RKO (cell line): ENCODE measurements at places on chromosomes 4 and X.
A peak's percentile ranks its signal among the peaks of the same experiment; 100 is the strongest.

DNA sequence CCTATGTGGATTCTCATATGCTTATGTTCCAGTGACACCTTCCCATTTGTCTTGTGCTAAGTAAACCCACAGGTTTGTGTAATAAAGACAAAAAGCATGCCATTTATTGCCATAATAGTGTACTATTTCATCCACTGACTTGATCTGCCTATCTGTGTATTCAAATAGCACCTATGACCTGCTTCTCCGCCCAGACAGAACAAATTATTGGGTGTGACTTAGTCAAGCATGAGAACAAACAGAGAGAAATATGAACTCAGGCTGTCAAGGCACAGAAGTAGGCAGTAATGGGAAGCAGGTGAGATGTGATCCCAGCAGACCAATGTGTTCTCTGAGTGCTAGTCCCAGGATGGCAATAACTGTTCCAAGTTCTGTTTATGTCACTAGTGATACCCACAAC lies 25.4 kb downstream of the ELOVL6 start:
- DNase-seq: no peak

DNA sequence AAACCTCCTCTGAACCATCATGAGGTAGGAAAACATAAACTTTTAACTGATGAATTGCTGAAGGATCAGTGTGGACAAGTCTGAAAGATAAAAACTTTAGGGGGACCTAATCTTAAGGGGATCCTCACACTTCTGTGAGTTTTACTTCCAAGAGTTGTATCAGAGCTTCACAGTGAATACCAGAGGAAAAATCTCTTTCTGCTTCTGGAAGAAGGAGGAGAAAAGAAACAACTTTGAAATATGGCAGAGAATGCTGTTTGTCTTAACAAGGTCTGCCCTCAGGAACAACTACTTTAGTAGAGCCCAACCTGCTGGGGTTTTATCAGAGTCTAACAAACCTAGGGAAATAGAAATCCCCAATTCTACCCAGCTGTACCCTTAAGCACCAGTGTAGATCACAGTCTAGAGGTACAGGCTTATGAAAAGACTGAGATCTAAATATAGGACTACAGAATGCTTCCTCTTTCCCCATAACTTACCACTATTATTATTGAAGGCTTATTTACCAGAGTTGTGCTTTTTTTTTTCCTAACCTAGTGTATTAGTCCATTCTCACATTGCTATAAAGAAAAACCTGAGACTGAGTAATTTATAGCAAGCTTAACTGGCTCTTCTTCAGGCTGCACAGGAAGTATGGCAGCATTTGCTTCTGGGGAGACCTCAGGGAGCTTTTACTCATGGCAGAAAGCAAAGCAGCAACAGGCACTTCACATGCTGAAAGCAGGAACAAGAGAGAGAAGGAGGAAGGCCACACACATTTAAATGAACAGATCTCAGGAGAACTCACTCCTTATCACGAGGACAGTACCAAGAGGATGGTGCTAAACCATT lies 167.9 kb downstream of the CAMK2D start:
- no peak for DNase-seq

DNA sequence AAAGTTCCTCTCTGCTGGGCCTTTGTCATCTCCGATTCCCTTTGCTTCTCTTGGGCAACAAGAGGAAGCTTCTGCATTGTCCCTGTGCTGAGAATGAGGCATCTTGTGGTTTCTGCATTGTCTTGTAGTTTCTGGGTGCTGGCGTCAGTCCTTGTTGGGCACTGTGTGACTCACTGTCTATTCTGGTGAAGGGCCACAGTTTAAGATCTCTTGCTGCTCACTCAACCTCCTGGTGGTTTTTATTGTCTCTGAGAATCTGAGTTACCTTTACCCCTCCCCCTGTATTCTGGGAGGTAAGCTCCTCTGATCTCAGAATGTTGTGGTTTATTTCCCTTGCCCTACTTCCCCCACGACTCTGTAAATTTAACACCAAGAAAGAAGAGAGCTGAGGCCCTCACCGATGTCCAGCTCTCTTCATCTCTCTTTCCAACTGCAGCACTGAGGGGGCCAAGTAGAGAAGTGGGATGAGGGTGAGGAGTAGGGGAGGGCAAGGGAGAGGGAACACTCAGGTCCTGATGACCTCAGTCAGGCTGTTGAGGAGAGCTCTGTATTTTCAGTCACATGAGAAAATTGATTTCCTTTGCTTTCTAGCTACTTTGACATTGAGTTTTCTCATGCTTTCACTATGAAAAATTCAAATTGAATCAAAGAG lies 441.6 kb upstream of the PITX2 start:
- DNase-seq: peak; percentile 15

- DNase-seq: peak; percentile 32
Measured at GRCh38 chrX:147565237-147565636, 346.5 kb upstream of the FMR1 start.

- DNase-seq: no peak
Measured at GRCh38 chr4:182443070-182443469, 199.9 kb downstream of the TENM3 start.

DNA sequence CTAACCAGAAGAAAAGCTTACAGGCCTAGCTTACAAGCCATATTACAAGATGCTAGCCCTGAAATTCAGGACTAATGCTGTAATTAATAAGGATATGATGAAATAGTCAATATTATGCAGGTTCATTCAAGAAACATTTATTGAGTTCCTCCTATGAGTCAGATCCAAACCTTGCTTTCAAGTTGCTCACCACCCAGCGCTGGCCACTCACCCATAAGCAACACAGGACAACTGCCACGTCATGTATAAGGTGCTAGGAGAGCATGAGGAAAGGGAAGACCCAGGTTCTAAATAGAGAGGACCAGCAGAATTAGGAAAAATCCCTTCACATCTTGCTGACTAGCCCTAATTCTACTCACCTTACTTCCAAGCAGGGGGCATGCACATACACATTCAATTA lies 23.3 kb downstream of the MAML3 start:
- DNase-seq: peak; percentile 52

DNA sequence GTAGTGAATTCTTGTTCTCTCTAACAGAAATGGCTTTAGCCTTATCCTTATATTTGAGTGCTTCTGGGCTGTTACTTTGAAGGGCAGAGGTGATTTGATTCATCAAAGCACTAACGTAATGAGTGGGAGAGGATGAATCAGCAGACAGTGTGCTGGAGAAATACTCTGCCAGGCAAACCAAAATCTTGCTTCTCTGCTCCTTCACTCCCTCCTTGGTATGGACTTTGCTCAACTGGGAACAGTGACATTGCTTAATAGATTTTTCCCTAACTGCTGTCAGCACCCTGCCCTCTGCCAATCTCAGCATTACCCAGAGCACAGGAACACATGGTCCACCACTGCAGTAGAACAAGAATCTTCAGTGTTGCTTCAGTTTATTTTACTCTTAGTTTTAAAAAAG lies 56.0 kb downstream of the PDLIM5 start:
- peak; percentile 40 for DNase-seq

DNA sequence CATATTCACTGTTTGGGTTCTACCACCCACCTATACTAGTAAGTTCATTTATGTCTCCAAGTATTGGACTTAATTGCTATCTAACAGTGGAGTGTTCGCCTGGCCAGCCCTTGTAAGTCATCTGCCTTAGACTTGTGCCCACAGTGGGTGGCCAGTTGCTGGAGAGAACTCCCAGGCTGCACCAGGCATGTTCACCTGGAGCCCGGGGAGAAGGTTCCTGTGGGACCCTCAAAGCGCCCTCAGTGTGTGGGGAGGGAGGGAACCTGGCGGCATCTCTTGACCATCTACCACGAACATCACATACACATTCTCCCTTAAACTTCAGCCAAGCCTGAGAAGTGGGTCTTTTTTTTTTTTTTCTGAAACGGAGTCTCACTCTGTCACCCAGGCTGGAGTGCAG lies 138.1 kb downstream of the CPZ start:
- DNase-seq: no peak

- DNase-seq: no peak
Measured at GRCh38 chr4:73589261-73589847, 30.9 kb downstream of the RASSF6 start.

DNA sequence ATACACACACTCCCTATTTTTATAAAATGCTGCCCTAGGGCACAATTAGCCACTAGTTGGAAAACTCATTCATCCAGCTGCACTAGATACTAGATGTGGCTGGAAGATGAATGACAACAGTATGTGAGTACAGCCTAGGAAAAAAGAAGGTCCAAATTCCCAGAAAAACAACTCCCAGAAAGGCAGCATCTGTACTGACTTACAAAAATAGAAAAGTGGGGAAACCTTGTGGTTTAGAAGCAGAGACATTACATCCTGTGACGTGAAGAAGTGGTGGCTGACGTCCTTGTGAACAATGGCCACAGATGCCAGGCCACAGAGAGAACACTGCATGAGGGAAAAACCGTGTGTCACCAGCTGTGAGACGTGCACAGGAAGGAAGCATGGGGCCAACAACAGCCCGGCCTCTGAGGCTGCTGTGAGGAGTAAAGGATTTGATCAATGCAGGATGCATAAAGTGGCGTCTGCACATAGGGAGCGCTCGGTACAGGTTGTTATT lies 81.2 kb downstream of the SPRY1 start:
- DNase-seq: no peak

DNA sequence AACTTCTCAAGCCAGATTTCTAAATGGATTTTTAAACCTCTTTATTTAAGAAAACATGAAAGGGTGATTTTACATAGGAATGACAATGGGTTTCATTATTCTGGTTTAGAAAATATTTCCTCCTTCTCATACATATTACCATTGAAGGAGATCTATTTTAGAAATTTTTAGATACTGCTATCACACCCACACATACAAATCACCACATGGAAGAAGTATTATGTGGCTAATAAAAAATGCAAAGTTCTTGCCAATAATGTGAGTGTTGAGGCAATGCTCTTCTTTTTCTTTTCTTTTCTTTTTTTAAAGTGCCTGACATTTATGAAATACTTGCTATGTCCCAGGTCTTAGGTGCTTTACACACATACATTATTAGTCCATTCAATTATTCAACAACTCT lies 6.8 kb downstream of the STAP1 start:
- no peak for DNase-seq

- no peak for DNase-seq
Measured at GRCh38 chrX:107484002-107484726, 34.7 kb downstream of the FRMPD3 start.

DNA sequence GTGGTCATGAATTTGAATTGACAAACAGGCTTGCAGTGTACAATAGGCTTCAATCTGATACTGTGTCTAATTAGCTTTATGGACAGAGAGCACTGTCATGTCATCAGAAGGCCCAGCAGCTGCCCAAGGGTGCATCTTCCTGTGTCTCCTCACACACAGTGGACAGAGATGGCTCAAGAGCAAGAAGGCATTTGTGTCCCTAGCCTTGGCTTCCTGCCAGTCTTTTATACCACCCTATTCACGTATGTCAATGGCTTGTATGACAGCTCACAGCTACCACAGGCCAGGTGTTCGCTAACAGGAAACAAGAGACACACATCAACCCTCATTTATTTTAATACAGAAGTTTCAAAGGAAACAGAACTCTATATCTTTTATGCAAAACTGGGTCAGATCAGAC lies 874.0 kb upstream of the AGA start:
- no peak for DNase-seq

DNA sequence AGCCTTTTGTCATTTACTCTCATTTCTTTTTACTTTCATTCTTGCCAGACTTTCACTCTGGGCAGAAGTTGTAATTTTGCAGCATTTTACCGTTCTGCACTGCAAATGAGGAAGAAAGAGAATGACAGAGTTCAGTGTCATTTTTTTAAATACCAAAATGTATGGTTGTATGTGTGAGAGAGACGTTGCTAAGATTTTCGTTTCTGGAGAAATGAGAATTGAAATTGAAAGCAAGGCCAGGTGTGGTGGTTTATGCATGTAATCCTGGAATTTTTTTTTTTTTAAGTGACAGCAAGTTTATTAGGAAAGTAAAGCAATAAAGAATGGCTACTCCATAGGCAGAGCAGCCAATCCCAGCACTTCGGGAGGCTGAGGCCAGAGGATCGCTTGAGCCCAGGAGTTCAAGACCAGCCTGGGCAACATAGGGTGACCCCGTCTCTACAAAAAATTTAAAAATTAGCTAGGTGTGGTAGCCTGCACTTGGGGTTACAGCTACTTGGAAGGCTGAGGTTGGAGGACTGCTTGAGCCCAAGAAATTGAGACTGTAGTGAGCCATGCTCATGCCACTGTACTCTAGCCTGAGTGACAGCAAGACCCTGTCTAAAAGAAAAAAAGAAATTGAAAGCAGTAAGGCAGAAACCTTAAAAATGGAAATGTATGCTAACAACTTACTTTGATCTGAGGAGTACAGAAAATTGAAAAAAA lies 12.9 kb downstream of the DCK start:
- DNase-seq: no peak

- peak; percentile 30 for DNase-seq
Measured at GRCh38 chr4:132332932-132333723, 816.0 kb upstream of the PCDH10 start.

GRCh38 chr4:8203817-8204216 lies 4.7 kb downstream of the SH3TC1 start:
- no peak for DNase-seq

DNA sequence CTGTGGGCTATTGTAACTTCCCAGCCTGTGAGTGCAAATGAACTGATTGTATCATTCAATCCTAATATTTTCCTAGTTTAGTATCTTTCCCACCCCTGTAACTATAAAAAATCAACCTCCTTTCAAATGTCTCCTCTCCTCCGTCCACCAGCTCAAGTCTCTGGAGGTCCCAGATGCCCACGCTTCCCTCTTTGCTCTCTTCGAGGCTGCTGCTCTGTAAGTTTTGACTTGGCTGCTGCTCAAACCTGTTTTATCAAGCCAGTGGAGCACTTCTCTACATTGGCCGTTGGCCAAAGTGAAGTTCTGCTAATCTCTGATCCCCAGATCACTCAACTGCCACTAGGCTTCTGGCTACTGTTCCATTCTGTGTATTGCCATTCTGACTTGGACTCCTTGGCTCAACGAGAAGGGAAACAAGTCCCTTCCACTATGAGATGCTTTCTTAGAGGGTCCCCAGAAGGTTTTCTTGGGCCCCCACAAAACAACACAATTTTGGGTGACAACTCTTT lies 60.7 kb upstream of the RAPGEF2 start:
- no peak for DNase-seq

DNA sequence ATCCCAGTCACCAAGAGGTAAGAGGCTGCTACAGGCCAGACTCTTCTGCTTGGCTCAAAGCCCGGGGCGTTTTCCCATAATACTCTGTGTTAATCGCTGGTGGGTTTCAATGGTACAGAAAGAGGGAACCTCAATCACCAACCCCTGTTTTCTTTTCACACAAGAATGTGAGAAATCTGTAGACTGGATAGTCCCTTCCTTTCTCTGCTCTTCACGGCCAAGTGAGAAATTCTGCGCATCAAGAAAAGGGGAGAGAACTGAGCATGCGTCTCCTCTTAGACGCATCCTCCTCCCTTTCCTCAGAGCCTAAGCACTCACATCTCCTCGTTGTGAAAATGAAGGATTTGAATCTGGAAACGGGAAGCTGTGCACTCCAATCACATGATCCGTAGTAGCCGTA lies 64.7 kb downstream of the CLNK start:
- no peak for DNase-seq
